ENCODE measurements at places on chromosomes 7 and 10.

- no peak for DNase-seq
Measured at GRCh38 chr7:96306385-96307125, 15.3 kb downstream of the SLC25A13 start.

- peak; percentile 18 for DNase-seq
Measured at GRCh38 chr7:106765727-106766355, 99.2 kb upstream of the PIK3CG start.

DNA sequence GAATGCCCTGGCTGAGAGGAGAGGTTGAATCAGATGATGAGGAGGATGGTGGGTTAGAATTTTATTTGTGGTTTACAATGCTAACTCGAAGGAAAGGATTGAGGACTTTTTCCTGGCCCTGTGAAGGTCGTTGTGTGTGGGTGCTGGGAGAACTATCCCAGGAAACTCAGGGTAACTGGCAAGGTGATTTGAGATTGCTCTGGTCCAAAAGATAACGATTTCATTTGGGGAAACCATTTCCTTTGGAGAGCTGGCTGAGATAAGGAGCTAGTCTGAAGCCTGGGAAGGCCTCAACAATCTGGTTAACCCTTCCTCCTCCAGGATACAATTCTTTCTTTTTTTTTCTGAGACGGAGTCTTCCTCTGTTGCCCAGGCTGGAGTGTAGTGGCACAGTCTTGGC is 33.0 kb downstream of the HK1 start:
- DNase-seq, result no peak

DNA sequence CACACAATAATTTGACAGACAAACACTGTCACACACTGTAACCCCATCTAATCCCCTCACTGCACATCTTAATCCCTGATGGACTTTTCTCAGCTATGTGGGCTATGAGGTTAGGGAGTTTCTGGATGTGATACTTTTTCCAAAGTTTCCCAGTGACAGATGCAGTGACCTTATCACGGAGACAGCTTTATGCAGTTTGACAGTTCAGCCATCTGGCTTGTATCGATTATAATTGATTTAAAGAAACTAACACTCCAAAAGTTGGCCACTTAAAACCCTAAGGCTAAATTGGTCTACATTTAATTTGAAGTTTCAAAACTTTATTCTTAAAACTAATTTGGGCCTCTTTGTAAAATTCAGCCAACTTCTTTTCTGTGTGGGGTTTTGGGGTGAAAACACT is 196.7 kb downstream of the SDK1 start:
- DNase-seq, result no peak

DNA sequence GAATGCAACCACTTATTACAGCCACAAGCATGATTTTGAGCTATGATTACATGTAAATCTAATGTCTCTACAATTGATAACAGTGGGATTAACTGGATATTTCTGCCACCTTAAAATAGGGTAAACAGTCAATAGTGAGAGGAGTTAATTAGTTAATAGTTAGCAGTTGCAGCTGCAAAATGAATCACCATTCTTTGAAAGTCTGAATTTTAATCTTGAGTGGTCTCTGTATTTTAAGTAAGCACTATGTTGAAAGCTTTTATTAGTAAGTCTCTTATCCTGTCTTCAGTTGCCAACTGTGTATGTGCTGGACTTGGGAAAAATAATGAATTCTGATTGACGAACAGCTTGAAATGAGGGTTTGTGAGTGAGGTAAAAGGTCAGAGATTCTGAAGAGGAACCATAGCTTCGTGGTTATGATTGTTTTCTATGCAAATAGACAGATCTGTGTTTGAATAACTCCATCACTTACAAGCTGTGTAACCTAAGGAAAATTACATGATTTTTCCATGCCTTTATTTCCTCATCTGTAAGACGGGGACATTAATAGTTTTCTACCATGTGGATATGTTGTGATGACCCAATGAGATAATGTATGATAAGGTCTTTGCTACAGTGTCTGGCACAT is 75.2 kb downstream of the RNLS start:
- no peak for DNase-seq

DNA sequence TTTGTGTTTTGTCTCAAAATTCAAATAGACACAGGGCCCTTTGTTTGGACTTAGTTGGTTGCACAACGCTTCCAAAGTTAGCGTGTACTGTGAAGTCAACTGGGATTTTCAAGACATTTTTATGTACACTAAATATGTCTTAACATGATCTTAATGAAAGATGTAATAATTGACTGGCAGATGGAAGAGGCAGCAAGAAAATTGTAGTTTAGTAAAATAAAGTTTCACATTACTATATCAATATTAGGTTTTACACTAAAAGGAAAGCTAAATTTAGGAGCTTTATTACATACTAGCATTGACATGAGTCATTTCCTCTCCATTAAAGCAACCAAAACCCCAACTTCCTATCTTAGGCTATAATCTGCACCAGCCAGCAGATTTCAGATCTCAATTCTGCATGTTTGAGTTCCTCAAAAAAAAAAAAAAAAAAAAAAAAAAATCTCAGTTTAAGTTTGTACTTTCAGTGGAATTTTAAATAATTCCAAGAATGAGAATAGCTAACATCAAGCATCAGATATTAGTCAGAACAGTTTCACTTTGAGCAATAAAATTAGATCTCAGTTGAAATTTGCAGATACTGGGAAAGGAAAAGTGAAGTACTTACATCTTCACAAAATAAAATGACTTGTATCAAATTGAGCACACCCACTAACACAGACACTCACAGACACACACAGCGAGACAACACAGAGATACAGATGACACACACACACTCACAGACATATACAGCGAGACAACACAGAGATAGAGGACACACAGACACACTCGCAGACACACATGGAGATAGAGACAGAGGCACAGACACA is 346.6 kb upstream of the KLF6 start:
- DNase-seq, result peak; percentile 74

DNA sequence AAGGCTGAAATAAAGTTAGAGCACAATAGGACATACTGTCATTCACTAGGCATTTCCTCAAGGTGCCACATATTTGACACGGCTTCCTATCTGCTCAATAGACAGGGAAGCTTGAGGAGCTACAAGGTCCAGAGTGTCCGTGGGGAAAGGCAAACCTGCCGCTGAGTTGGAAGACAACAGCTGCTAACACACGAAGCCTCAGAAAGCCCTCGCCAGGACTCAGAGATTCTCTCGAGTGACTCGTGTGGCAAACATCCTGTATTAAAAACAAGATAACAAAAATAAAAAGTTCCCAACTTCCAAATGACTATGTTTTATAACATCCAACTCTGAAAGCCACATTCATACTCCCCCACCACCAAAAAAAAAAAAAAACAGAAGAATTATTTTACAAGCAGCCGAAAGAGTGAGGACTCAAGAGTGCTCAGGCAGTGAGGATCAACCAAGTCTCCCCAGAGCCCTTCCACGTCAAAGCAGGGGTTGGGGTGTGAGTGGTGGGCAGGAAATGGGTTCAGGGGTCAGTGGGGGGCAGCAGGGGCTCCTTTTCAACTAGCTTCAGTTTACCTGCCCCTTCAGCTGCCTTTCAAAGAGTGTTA is 67.6 kb downstream of the STK17A start:
- DNase-seq, result peak; percentile 86

GRCh38 chr7:88329532-88330463 is 23.1 kb upstream of the STEAP4 start:
- DNase-seq, result no peak

- peak; percentile 97 for DNase-seq
Measured at GRCh38 chr7:74587435-74588126, 69.9 kb upstream of the GTF2I start.

DNA sequence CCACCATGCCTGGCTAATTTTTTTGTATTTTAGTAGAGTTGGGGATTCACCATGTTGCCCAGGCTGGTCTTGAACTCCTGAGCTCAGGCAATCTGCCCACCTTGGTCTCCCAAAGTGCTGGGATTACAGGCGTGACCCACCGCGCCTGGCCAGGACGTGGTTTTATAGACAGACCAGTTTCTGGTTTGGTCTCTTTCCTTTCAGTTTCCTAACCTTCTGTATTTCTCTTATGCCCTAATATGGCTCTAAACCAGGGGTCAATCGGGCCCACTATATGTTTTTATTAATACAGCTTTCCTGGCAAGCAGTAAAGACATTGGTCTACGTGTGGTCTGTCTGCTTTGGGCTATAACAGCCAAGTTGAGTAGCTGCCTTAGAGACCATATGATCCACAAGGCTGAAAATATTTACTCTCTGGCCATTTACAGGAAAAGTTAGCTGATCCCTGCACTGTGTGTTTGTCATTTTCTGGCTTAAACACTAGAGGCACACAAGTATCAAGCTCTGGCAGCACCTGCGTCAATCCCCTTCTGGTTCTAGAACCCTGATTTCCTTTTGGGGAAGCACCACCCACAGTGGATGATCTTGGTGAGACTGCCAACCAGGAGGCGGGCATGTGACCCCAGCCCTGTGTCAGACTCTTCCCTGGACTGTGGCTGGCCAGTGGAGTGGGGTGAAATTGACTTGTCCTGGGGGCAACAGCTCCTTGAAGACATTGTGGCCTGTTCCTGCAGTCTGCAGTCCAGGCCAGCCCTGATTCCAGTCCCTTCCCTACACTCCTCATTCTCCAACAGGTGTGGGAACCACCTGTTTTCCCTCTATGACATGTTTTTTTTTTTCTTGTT is 497.2 kb downstream of the PLXNA4 start:
- DNase-seq, result no peak

DNA sequence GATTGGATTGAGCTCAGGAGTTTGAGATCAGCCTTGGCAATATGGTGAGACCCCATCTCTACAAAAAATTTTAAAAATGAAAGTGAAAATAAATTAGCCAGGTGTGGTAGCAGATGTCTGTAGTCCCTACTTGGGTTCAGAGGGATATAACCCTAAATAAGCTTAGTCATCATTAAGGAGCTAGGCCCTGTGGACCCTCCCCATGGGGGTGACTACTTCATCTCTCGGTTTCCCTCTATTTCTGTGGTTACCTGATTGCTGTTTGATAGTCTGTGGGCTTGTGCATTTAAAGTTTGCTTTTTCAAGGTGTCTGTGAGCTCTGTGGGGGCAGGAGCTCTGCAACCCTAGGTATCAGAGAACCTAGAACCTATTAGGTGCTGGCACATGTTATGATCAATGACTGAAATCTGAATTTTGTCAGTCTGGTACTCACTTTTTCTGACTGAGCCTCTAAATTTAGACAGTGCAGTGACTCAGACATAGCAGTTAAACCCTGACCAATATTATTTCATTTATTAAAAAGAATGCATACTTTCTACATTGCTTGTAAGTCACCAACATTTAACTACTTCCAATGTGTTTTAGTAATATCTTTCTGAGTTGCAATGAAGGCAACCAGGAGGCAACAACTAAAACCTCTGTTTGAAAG is 8.1 kb upstream of the CUZD1 start:
- no peak for DNase-seq

DNA sequence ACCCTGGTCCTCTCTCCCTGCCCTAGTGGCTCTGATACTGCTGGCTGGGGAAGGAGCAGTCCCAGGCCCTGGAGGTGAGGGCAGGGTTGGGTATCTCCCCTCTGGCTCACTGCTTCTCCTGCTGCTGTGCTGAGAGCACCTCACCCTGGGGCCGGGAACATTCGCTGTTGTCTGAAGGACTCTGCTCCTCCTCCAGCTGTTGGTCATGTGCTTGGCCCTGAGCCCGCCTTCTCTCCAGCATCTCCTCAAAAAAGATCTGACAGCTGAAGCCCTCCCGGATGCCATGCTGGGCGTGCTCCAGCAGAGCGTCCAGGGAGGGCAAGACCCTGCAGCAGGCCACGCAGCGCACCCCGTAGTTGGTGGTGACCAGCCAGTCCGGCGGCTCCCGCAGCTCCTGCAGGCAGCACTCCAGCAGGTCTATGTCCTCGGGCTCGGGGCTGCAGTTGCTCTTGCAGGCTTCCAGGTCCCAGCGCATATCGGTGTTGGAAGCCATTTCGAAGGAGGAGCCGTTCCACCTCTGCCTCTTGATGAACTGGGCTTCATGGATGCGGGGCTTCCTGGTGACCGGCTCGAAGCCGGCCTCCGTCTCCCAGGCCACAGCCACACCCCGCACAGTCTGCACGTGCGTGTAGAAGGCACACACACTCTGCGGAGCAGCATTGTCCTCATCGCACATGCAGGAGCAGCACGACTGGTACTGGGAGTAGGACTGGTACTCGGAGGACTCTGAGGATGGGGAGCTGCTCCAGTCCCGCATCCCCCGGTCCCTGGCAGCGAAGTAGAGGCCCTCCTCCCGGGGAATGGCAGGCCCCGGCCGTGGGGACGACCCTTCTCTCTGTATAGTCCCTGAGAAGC is 2.1 kb downstream of the FAM170B start:
- no peak for DNase-seq

GRCh38 chr7:99543916-99544315 is 8.0 kb downstream of the FAM200A start:
- no peak for DNase-seq

GRCh38 chr7:107917763-107918651 is 27.0 kb downstream of the DLD start:
- DNase-seq, result no peak

- no peak for DNase-seq
Measured at GRCh38 chr7:45088146-45088701, 545 bp downstream of the NACAD start.

- DNase-seq, result peak; percentile 23
Measured at GRCh38 chr7:151057506-151057988, at the start of gene CDK5. TSS of gene CDK5 (minus strand) at chr7:151057897. CDS start at chr7:151057848, 49 bp downstream.

DNA sequence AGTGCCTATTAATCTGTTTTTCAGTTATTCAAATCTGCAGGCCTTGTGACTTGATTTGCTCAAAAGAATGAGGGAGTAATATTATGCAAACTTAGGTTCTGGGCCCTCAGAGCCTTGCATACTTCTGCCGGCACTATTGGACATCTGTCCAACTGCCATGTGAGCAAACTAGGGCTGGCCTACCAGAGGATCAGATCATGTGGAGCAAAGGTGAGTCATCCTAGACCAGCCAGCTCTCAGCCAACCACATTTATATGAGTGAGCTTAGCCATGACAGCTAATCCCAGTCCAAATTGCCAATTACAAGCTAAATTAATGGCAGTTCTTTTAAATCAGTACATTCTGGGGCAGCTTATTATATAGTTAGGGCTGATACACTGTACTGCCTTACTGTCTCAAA is 69.6 kb downstream of the SDHAF3 start:
- peak; percentile 65 for DNase-seq

DNA sequence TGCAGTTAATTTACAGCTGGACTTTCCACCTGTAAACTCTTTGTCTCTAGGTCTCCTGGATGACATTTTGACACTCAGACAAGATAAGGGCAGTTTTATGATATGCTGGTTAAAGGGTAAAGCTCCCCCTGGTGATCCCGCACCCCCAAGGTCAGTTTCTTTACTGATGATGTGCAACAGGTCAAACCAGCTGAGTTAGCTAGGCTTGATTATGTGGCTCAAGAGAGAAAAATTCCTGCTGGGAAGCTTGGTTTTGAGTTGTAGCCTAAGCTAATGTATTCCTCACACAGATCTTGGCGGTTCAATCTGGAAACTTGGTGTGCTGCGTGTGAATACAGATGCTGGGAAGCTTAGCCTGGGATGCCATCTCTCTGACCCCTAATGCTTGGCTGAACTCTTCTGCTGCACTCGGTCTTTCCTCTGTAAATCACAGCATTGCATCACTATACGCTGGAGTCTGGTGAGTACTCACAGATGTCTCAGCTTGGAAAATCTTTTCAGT is 11.4 kb upstream of the AKR1D1 start:
- DNase-seq, result peak; percentile 90
